ENCODE measurements at places on chromosomes 5 and 9.
A peak's percentile ranks its signal among the peaks of the same experiment; 100 is the strongest.

DNA sequence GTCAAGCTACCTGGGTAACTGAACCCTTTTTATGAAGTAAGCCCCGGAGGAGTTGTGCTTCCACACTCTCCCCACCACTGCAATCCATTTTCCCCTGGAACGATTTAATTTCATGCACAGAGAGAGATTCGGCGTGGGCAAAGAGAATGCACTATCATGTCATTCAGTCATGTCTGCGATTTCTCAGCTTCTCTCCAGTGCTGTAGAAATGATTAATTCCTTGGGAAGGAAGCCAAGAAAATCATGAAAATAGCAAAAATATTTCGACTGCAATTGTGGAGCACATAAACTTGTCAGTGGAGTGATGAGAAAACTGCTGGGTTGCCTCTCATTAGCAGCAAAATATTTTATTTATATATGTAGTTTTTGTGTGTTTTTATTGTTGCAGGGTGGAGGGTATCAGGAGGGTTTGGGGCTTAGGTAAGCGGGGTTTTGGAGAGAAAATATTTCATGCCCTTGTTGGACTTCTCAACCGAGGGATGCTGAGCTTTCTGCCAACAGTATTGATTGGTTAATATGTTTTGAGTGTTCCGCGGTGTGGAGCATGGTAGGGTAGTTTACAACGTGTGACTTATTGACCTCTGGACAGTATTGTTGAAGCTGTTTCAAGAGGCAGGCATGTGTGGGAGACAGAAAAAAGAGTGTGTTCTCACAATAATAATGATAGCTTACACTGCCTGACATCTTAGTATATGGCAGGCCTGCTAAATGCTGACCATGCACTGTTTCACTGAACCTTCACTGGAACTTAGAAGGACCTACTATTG lies 69.3 kb downstream of the SGCD start:
- DNase-seq = no peak

DNA sequence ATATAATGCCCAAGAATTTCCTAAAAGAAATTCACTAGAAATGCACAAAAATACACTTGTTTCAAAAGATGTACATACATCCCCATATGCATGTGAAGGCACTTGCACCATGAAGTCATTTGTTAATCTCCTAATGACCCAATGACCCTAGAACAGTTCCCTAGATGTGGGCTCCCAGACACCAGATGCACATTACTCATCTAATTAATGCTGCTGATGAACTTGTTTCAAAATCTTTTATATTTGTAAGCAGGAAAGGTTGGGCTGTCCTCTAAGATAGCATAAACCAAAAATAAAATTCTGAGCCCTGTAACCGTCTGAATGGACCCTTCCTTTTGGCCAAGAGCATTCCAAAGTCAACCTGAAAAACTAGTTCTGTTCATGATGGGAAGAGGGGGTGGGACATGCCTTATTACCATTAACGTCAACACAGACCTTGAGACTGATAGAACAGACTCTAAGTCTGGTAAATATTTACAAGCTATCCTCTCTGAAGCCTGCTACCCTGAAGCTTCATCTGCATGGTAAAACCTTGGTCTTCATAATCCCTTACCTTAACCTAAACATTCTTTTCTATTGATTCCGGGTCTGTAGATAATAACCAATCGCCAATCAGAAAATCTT lies 91.0 kb upstream of the DAPK1 start:
- no peak for DNase-seq

- no peak for DNase-seq
Measured at GRCh38 chr5:153619771-153620170, 129.3 kb downstream of the GRIA1 start.

GRCh38 chr9:99023231-99023630 lies 79.5 kb downstream of the COL15A1 start:
- DNase-seq = no peak

GRCh38 chr5:144377207-144377606 lies 206.5 kb downstream of the KCTD16 start:
- no peak for DNase-seq

- DNase-seq = no peak
Measured at GRCh38 chr5:177369645-177370440, 12.1 kb downstream of the RGS14 start.

- no peak for DNase-seq
Measured at GRCh38 chr5:136143312-136143711, 10.7 kb downstream of the SMAD5 start.

GRCh38 chr5:34923694-34924461 lies 5.5 kb upstream of the DNAJC21 start:
- peak; percentile 32 for DNase-seq

- DNase-seq = no peak
Measured at GRCh38 chr5:129904102-129904666, at the start of gene CHSY3. TSS of gene CHSY3 (plus strand) at chr5:129904465.

DNA sequence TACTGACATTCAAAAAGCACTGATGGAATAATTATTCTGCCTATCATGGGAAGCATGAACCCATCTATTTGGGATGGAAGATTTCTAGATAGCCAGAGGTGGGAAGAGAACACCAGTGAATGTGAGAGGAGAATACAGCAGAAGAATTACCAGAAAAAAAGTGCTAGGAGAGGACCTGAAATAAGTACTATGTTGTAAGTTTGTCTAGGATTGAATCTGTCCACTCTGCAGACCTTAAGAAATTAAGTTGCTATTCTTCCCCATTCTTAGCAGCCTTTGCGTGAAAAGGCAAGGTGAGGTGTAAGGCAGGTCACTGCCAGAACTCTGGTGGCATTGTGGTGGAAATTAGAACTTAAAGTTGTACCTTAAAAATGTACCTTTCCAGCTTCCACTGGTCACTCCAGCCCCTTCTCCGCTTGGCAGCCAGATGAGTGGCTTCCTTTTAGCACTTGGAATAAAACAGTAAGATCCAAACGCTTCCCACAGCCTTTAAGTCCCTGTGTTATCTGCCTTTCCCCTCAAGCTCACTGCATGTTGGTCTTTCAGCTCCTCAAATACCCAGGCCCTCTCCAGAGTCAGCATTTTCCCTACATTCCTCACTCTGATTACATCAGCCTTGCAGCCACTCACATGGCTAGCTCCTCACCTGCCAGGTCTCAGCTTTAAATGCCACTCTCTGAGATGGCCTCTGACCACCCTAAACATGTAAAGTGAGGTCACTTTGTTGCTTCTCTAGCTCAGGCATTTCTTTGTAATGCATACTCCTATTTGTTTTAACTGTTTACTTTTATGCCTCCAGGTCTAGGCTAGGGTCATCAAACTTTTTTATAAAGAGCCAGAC lies 253.0 kb downstream of the EPB41L4A start:
- DNase-seq = no peak

- DNase-seq = no peak
Measured at GRCh38 chr5:174313615-174314014, 268.1 kb downstream of the NSG2 start.

- no peak for DNase-seq
Measured at GRCh38 chr9:16519001-16519400, 351.5 kb downstream of the BNC2 start.

GRCh38 chr9:92605224-92605623 lies 64.7 kb downstream of the IPPK start:
- no peak for DNase-seq

- no peak for DNase-seq
Measured at GRCh38 chr5:153988510-153988909, 50.2 kb downstream of the FAM114A2 start.
